ENCODE measurements at places on chromosomes 5 and 9. TPM values are rescaled to one million over a fixed set of nuclear protein-coding genes. Genes with fewer than 3 reads are reported as not detected.

- no peak for DNase-seq
Measured at GRCh38 chr5:118544887-118545449, 443.4 kb downstream of the DTWD2 start.

DNA sequence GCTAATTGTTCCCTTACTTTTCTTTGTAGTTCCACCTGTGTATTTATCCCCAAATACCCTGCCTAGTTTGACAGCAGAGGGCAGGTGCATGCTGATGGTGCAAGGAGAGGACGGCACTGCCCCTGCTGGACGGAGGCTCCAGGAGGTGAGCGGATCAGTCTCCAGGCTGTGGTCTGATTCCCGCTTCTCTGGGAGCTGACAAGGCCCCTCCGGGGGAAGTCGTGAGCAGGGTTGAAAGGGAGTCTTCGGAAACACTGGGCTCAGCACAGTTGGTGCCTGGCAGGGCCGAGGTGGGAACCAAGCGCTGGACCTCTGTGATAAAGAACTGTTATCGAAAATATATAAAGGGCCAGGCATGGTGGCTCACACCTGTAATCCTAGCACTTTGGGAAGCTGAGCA, 52.9 kb downstream of the RASGEF1C start:
- peak; percentile 1 for DNase-seq

- no peak for DNase-seq
Measured at GRCh38 chr5:135206862-135207261, 172.8 kb upstream of the PITX1 start.

- no peak for DNase-seq
Measured at GRCh38 chr5:5826911-5827310, 404.4 kb downstream of the ICE1 start.

IRX1 gene
- not detected for total RNA-seq

IL31RA gene
- total RNA-seq, result not detected

AIF1L gene
- total RNA-seq, result not detected

- DNase-seq, result no peak
Measured at GRCh38 chr5:115785381-115786065, 30.9 kb downstream of the CDO1 start.

DNA sequence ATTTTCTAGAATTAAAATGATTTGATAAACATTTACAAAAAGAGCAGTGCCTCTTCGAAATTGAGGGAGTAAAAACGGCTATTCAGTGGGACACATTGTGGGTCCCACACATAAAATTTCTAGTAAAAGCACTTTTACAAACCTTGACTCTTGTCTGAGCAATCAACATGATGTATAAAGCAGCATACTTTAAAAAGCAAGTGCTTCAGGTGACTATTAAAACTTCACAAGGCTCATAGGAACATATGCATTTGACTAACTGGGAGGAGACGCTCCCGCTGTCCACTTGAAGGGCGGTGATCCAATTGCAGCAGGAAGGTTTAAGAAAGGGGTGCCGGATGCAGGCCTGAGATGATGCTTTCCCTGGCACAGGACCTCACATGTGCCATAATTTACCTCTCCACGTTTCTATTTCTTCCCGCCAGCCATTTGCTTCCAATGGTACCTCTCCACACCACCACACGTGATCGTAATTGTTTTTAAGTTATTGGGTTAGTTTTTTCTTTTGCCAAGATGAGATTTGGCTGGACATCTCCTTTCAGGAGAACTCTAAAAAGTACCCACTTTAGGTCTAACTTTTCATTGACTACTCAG, 1.8 kb downstream of the MCTP1 start:
- no peak for DNase-seq

GRCh38 chr9:91522481-91522880, 98.8 kb upstream of the NFIL3 start:
- DNase-seq, result no peak

GRCh38 chr5:68180121-68181038, 35.2 kb upstream of the PIK3R1 start:
- DNase-seq, result no peak

SPINK13 gene
- total RNA-seq, result not detected

- peak; percentile 25 for DNase-seq
Measured at GRCh38 chr9:69028754-69029153, 6.8 kb upstream of the FXN start.

DNA sequence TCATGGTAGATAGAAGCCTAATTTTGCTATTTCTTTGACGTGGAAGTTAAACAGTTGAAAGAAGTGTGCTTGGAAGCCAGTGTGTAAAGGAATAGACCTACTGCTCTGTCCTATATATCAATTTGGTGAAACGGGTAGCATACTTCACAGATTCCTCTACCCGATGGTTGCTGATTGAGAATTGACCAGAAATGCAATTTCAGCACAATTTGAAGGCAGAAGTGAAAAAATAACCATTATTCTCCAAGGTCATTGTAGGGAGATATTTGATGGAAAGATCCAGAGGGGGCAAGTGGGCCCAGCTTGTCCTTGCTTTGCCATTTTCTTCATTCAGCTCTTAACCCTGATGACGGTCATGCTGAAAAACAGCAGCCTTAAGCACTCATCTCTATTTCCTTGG, 15.3 kb downstream of the CDH12 start:
- DNase-seq, result no peak

SPATA31D1 gene
- not detected for total RNA-seq

FOXD1 gene
- not detected for total RNA-seq

GRCh38 chr5:179623906-179624741, 653 bp upstream of the HNRNPH1 start:
- peak; percentile 7 for DNase-seq

DNA sequence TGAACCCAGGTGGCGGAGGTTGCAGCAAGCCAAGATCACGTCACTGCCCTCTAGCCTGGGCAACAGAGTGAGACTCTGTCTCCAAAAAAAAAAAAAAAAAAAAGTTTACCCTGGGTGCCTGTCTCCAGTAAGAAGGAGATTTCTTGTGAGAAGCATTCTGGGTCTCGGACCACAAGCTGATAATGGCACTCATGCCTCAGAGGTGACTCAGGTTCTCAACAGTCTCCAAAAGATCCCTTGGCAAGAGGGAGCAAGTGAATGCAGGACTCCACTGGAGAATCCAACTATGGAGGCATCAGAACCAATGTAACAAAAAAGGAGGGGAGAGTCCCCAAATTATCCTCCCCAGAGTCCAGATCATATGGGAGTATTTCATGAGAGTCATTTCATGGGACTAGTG, 106.0 kb upstream of the LRRTM2 start:
- DNase-seq, result no peak

- DNase-seq, result no peak
Measured at GRCh38 chr5:40559306-40559705, 120.4 kb upstream of the PTGER4 start.

EDIL3 gene
- total RNA-seq, result 0.18 TPM

DNA sequence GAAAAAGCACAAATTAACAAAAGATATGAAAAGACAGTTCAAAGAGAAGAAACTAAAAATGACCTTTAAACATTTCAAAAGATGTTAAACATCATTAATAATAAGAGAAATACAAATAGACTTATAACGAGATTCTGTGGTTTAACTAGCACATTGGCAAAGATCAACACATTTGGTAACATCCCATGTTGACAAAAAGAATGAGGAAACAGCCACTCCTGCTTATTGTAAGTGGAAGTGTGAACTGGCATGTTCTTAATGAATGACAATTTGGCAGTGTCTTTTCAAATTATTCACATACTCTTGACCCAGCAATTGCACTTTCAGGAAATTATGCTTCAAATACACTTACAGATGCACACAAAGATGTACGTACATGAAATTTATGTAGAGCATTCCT, 176.3 kb downstream of the TLE1 start:
- DNase-seq, result no peak

LCN2 gene
- total RNA-seq, result not detected

- no peak for DNase-seq
Measured at GRCh38 chr5:136004436-136004835, 24.4 kb upstream of the TGFBI start.

DNA sequence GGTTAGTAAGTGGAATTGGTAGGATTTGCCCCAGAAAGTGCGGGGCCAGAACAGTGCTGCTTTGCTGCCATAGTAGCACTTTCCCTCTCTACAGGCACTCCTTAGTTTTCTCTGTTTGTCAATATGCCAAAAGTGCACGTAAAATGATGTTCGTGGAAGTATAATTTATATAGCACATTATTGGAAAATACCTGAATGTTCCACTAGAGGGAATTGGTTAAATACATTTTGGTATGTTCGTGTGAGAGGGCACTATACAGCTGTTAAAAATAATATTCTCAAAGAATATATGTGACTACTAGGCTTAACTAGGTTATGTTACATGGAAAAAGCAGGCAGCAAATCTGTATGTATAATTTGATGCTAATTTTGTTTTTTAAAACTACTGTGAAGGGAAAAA, 184.0 kb upstream of the GDNF start:
- DNase-seq, result no peak

- no peak for DNase-seq
Measured at GRCh38 chr5:15545082-15545481, 45.1 kb downstream of the FBXL7 start.

DNA sequence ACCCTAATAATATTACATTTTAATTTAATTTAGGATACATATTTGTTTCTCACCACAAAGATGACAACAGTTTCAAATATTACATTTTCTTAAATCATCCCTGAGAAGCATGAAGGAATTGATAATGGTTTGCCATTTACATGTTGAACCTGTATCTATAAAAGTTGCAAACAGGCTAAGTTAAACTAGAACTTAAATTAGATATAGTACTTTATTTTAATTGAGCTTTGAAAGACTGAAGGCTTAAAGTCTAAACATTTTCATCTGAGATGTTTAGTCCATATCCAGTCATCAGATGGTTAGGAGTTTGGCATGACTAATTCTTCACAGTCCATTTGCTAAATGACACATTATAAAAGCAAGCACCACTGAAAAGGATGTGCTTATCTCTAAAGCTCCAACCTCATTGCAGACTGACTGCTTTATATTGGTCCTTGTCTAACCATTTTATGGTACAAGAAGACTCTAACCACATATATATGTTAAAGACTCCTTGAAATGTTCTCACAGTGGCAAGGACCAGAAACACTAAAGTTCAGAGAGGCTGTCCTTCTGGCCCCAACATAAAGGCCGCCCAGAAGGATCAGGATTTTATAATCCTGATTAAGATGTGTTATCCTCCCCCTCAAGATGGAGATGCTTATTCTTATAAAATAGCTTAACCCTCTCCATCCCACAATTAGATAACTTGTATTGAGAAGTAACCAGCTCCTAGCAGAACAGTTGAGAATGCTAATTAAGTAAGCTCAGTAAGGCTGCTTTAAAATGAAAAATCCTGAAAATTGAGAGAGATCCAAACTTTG, 25.8 kb downstream of the WNT8A start:
- DNase-seq, result no peak

GRCh38 chr5:6522923-6523322, 74.3 kb downstream of the UBE2QL1 start:
- DNase-seq, result no peak

DNA sequence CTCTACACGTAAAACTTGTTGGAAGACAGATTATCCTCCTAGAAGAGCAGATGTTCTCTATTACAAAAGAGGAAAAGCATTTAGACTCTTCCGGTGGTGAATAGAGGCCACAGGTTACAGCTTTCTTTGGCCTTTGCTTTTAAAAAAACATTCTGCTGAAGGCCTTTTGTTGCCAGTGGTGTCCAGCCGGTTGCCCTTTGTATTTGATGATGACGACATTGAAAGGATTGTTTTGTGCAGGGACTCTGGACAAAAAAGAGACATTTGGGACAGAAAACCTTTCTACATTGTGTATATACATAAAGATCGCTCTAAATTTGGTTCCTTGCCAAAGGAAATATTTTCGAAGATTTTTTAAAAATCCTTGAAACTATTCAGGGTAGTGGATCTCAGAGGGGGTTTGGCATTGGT, 180.3 kb downstream of the C9orf152 start:
- no peak for DNase-seq

DNA sequence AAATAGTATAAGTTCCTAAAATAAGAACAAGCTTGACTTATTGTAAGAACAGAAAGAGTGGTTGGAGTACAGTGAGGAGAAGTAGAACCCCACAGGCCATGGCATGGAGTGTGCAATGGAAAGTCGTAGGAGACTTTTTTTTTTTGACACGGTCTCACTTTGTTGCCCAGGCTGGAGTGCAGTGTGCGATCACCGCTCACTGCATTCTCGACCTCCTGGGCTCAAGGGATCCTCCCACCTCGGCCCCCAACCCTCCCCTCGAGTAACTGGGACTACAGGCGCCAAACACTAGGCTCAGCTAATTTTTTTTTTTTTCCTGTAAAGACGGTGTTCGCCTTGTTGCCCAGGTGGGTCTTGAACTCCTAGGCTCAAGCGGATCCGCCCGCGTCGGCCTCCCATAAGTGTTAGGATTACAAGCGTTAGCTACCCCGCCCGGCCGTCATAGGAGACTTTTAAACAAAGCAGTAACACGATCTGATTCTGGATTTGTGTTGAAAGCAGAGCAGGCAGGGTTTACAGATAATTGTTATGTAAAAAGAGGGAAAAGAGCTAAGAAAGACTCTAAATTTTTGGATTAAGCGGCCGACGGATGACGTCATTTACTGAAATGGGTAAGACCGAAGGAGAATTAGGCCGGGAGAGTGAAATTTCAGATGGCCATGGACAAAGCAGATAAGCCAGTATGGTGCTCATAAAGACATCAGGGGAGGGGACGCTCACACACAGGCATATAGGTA, 752 bp downstream of the TSTD2 start:
- DNase-seq, result peak; percentile 17

DNA sequence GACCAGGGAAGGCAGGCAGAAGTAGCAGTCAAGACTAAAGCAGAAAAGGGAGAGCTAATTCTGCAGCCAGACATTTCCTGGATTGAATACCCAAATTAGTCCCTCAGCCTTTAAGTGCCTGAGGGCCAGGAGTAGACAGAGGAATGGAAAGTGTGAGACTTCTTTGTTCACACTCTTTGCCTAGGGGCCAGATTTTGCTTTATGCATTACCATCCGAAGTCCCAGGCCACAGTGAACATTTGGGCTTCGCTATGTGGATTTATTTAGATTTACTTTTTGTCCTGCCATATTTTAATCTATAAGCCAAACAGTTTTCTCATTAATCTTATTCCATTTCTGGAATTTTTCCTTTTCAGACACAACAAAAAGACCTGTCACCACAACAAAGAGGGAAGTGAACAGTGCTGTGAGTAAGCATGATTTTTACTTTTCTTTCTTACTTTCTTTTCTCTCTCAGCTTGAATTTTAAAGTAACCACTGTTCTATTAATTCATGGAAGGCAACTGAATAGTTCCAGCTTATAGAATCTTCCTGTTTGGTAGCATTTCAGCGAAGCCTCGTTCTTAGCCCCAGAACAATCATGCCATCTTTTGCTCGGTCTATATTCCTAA, 52.6 kb downstream of the PDCD1LG2 start:
- no peak for DNase-seq

Data from T-cell (primary cell).